Activated T-helper 9 cell treated with anti-CD3 and anti-CD28 coated beads, Interleukin-2, amount 50 U/mL, for 16 hours (primary cell): ENCODE measurements at places on chromosomes 3 and 15.

DNA sequence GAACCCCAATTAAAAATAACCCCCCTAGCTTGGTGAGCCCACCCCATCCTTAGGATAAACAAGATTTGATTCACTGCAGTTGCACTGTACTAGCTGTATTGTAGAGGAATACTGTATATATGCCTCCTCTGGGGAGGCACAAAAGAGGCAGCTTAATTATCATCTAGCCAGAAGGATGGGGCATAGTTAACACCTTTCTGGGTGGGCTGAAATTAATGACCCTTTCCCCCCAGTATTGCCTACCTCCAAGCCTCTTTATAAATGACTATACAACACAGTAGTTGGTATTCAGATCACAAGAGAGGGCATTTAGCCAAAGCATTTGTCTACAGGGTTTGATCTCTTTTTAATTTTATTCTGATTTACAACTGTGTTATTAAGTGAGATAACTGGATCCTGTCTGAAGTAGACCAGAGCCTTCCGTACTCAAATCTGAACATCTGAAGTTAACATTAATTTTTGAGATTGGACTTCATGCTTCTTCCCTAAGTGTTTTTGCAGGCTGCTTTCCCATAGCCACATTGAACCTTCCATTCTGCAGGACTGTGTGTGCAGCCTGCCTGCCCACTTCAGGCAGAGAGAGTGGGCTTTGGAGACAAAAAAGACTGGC, 807.0 kb upstream of the ARRDC4 start:
- no peak for DNase-seq

- no peak for DNase-seq
These were observed 52.4 kb upstream of the SI start for GRCh38 chr3:165130708-165131107.

- no peak for DNase-seq
These were observed 184.5 kb downstream of the FHIT start for GRCh38 chr3:61066800-61067199.

DNA sequence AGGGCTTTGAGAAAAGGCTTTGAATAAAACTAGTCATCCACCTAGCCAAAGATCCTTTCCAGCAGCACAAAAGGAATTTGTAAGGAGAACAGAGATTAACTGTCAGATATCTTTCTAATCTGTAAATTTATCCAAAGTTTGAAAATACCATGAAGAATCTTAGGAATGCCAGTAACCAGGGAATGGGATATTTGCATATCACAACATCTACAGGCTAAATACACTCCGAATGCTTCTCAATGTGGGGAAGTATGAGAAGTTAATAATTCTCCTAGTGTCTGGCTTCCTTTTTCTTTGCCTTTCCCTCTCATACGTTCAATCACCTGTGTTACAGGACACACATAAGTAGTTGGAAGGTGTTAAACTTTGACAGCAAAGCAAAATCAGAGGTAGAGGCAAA, 7.8 kb downstream of the ANAPC13 start:
- no peak for DNase-seq

GRCh38 chr3:25191673-25192072, 236.4 kb upstream of the RARB start:
- DNase-seq = no peak

- DNase-seq = no peak
These were observed 1.9 kb downstream of the RAB6B start for GRCh38 chr3:133893683-133894352.

DNA sequence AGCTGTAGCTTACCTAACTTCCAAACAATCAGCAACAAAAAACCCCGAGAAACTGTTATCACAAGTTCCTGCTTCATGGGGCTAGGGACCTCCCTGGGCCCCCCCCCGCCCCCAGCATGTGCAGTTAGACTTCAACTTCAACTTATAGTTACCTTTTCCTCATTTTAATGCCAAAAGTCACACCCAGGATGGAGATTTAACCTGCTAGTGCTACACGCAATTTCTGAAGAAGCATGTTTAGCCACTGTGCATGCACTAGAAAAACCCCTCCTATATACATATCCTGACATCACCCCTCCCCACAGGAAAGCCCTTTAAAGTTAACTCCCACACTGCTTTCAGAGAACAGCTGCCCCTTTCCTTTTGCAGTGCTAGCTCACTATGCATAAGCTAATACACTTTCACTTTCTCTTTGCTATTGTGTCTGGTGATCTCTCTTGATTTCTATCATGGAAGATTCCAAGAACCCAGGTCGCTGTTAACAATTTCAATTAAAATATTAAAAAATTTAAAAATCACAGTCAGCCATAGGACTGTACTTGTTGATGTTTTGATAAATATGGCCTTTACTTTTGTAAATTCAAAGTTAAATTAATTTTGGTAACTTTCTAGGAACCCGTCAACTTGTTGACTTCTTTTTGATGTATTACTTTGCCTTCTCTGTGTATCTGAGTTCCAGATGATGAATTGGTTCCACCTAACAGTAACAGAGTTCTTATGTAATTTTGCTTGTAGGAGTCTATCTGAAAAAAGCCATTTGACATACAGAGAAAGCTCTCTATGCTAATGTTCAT, 75.2 kb upstream of the ACAD9 start:
- peak; percentile 21 for DNase-seq

- no peak for DNase-seq
These were observed 319.7 kb downstream of the UACA start for GRCh38 chr15:70443486-70444273.

DNA sequence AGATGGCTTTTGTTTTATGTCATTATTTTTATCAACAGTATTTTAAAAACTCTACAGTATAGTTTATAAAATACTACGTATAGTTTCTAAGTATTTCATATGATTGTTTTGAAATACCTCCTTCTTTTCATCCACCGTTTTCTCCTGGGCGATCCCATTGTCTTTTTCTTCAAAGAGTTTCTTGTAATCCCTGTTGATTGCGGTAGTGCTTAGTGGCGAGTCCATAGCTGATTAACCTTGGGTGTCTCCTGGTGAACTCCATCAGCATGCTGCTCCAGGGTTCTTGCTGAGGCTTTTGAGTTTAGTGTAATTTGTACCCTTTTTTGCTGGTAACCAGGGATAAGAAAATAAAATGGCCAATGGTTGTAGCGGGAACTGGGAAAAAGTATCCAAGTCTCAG, 3.6 kb downstream of the PIAS1 start:
- no peak for DNase-seq

GRCh38 chr15:31004220-31004733, 12.8 kb upstream of the MTMR10 start:
- DNase-seq = no peak

GRCh38 chr3:190680691-190681090, 166.8 kb downstream of the IL1RAP start:
- no peak for DNase-seq

DNA sequence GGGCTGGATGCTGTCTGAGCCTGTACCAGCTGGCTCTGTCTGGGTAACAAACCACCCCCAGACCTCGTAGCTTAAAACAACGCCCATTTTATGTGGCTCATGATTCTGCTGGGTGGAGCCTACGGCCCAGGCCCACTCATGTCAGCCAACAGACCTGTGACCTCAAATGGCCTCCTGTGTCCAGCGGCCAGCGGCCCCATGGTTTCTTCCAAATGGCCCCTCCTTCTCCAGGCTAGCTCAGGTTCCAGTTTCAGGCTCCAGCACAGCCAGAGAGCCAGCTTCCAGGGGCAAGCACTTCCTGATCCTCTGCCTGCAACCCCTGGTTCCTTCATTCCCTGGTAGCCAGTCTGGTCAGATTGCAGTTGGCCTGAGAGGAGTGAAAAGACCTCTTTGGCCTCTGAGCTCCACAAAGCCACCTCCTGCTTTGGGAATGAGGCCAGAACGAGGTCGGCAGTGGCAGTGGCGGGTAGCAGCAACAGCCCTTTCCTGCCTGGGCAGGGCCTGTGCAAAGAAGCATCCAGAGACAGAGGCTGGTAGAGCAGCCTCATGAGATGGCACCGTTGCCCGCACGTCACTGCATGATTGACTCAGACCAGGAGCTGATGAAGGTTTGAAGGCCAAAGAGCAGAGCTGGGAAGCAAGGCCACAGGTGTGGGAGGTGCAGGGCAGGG, 21.0 kb upstream of the PLXNA1 start:
- no peak for DNase-seq

DNA sequence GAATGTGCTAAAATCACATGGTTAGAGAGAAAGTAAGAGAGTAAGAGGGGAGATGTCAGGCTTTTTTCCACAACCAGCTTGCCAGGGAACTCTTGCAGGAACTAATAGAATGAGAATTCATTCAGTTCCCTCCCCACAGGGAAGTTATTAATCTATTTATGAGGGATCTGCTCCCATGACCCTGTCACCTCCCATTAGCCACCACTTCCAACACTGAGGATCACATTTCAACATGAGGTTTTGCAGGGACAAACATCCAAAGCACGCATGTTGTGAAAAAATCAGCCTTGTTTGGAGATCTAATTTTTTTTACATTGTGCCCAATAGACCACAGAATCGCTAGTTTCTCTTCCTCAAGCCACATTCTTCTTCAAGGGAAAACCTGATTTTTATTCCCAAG, 904.0 kb downstream of the TBL1XR1 start:
- DNase-seq = no peak

DNA sequence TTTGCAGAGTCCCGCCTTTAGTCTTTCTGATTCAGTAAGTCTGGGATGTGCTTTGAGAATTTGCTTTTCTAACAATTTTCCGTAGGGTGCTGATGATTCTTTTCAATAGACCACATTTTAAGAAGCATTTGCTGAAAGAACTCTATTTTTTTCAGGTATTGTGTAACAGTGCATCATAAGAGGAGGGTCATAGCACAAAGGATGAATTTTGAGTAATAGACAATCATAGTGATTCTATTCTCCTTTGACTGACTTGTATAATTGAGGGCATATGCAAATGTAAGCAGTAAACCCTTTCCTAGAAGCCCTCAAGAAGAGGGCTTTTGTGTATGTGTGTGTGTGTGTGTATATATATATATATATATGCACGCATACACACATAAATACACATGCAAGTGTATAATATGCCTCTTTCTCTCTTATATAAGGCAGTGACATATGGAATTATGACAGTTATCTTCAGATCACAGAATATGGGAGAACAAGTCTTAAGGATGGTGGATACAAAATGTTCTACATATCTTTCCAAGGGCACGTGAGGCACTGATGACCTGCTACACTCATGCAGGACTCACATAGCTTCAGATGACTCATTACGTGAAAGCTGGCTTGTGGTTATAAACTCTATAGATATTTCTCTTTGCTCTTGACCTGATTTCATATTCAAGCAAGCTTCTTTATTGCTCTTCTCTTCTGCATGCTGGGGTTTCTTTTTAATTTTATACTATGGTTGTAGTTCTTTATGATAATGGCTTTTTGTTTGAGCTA, 6.5 kb upstream of the PLSCR1 start:
- no peak for DNase-seq

DNA sequence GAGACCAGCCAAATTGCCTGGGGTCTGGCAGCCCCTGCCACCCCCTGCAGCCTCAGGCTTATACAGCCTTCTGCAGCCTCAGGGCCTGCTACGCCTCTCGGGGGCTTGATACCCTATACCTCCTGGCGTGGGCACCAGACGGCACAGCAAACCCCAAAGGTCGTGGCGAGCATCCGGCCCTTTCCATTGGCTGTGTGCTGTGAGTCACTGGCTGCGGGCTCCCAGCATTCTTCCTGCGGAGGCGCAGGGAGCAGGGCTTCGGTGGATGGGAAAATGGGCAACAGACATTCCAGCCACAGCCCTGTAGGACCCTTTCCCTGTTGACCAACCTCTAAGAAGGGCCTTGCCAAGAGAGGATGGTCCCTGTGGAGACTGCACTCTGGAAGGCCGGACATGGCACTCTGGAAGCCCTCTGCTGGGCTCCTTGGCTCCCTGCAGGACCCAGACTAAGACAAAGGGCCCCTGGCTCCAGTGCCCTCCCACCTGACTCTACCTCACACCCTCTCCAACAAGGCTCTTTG, 59.6 kb downstream of the ITGA11 start:
- no peak for DNase-seq

DNA sequence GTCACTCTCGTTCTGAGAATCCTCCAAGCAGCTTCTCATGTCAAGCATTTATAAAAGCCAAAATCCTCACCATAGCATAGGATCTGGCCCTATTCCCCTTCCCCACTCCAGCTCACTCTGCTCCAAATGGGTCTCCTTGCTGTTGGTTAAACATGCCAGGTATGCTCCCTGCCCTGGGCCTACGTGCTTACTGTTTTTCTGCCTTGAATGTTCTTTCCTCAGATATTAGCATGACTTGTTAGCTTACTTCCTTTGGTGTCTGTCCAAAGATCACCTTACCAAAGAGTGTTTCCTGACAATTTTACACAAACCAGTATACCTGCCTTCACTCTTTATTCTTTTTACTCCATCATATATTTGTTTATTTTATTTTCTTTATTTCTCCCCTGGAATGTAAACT, 33.1 kb upstream of the MYO5C start:
- DNase-seq = no peak

GRCh38 chr3:126668450-126669401, 13.8 kb upstream of the TXNRD3 start:
- DNase-seq = no peak

DNA sequence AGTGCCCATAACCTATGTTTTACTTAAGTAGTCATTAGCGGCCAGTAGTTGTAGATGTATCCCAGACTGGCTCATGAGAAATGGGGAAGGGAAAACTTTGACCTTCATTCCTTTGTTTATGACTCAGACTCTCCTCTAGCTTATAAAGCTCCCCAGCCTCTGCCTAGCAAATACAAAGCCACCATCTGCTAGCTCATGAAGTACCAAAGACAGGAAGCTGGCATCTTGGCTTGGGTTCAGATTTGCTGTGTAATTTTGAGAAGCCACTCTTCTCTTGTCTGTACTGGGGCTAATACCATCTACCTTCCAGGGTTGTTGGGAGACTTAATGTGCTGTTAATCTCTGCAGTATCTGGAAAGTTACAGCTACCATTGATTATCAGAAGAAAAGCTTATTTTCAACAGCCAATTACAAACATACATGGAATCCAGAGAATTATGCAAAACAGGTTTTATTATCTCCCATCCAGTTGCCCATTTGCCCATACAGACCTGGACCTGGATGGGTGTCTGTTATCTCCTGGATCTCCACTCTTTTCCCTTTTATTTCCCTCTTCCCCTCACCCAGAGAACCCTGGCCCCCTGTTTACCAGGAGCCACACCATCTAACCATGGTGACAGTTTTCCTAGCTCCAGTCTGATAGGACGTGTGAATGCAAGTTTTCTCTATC, 153.8 kb downstream of the SEMA6D start:
- no peak for DNase-seq

DNA sequence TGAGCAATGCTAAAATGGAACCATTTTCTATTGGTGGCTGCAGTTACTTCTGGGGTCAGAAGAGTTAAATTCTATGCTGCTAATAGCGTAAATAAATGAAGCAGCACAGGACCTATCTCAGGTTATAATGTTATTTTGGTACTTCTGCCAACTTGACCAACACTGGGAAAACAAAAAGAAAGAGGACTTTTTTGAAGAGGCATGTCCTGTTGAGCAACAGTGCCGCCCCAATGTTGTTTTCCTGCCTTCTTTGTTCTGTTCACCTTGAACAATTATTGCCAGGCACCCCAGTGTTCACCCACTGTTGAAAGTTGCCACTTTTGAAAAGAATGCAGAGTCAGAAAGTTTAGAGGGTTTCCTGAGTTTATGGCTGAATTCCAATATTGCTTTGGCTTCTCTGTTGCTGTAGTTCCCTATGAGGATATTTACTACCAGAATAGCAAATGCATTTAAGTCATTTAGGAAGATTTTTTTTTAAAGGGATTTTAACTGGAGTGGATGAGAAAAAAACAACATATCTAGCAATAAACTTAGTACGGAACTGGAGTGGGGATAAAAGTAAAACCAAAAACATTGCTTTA, 679.0 kb upstream of the DPPA4 start:
- no peak for DNase-seq

GRCh38 chr3:190902292-190902691, 39.8 kb upstream of the GMNC start:
- no peak for DNase-seq
